Stimulated activated CD8-positive, alpha-beta memory T cell treated with anti-CD3 and anti-CD28 coated beads, Interleukin-4, amount 100 ng/mL, for 1 hour (primary cell): ENCODE measurements at places on chromosomes 5 and 9.

DNA sequence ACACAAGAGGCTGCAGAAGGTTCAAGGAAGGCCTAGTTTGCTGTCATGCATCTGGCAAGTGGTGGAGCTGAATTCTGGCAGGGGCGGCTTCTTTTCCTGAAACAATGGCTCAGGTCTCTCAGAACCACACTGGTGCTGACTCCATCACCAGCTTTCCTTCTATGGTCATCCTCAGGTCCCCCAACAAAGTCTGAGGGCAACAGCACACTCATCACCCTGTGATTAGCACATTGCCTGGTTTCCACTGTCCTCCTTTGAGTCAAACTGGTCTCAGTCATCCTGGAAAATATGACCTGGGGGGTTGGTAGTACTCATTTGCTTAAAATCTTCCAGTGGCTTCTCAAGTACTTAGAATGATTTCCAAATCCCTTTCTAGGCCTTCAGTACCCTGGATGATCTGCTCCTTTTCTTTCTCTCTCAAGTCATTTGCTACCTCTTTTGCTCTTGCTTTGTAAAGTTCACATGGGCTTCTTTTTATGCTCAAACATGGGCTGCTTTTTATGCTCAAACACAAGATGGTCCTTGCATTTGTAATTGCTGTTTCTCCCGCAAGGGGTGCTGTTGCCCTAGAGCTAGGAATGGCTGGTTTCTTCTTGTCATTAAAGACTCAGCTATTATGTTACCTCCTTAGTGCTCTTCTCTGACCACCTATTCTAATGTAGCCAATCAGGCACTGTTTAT is 144.9 kb downstream of the ALDH1A1 start:
- no peak for DNase-seq

DNA sequence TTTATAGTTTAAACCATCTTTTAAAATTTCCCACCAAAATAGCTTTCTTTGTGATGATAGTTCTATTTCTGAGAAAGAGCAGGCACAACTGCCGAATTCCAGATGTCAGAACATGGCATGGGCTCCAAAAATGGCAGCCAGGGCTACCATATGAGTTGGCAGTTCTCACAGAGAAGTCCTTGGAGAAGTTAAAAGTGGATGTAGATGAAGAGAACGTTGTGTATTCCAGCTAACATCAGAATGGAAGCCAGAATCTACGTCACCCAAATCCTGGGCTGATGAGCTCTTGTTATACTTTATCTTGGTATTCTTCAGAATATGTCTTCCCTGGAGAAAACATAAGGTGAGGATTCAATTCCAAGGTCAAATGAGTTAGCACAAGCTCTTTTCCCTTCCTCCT is 66.9 kb upstream of the BASP1 start:
- DNase-seq = no peak

DNA sequence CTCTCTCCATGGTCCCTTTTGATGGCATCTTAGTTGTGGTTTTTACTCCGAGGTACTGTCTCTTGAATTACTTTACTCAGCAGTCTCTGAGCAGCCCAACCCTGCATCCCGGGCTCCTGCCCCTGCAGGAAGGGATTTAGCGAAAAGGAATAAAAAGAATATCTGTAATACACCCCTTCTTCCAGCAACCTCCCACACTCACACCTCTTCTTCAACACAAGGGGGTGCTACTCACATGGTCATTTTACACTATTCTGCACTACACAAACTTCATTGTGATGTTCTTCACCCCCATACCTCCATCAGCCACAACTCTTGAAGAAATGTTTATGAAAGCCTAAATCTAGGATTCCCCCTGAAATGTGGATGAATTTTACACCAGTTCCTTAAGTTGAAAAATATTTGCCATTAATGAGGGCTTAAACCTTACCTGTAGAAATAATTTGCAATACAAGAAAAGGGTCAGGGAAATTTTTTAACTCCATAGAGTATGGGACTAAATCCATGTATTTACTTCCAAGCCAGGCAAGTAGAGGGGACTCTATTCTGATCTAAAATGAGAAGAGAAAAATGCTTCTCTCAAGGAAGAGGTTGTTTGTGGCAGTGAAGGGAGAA is 26.0 kb downstream of the TPD52L3 start:
- DNase-seq = peak; percentile 2

- no peak for DNase-seq
Observed at GRCh38 chr9:76453785-76454184, 5.2 kb upstream of the GCNT1 start.

GRCh38 chr9:87502391-87503221 is 4.9 kb downstream of the DAPK1 start:
- no peak for DNase-seq

DNA sequence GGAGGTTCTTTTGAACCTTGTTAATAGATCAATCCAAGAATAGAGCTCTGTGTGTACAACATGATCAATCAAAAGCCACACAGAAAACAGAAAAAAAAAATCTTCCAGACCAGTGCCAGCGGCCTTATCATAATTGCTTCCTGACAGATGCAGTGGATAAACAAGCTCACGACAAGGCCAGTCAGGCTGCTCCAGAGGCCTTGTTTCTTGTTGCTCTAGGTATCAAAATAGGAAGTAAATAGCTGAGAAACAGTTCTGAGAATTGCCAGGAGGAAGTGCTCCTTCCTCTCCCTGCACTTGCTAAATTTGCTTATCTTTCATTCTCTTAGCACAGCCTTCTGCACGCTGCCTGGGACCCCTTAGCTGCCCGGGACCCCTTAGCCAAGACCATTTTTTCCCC is 199.0 kb upstream of the TARS1 start:
- no peak for DNase-seq

DNA sequence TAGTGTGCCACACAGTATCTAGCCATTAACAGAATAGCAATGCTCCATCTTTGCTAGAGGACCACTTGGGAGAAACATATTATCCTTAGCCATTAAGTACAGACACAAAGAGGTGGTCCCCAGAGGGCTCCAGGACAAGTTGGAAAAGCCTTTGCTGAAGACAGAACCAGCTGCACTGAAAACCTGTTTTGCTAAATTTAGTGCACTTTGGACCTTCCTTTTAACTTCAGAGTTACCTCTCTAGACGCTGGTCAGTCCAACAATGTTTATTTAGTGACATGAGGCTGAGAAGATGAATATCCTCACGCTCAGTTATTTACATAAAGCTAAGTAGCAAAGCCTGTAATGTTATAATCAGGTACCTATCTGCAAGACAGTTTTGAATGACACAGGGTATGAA is 265.0 kb upstream of the ZNF608 start:
- no peak for DNase-seq

DNA sequence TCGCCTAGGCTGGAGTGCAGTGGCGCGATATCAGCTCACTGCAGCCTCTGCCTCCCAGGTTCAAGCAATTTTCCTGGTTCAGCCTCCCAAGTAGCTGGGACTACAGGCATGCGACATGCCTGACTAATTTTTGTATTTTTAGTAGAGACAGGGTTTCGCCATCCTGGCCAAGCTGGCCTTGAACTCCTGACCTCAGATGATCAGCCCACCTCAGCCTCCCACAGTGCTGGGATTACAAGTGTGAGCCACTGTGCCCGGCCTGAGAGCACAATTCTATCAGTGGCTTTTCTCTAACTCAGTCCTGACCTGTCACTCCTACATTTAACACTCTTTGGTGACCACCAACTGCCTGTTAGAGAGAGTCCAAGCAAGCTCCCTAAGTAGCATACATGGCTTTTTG is 82.7 kb upstream of the SPOCK1 start:
- DNase-seq = no peak

GRCh38 chr5:66307647-66308241 is 163.6 kb downstream of the SREK1 start:
- DNase-seq = no peak

GRCh38 chr5:93328833-93329232 is 252.2 kb downstream of the NR2F1-AS1 start:
- DNase-seq = no peak

- DNase-seq = no peak
Observed at GRCh38 chr5:643351-643801, 31.2 kb downstream of the CEP72 start.

GRCh38 chr9:109880276-109881169 is 100.5 kb downstream of the PALM2AKAP2 start:
- no peak for DNase-seq

DNA sequence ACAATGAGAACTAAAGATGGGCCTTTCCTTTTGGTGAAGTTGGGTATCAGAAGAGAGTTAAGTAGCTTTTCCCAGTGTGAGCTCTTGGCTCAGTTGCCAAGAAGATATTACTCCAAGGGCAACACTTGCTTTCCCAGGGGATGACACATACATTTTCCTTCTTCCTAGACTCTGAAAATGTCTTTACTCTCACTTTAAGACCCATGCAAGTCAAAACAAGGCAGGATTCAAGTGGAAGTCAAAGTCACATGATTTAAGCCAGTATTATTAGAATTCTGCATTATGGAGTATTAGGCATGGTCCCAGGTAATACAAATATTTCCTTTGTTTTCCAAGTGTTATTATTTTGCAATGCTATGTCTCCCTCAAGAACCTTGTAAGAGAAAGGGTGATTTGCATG is 175.1 kb downstream of the PPP2R2B start:
- DNase-seq = no peak

DNA sequence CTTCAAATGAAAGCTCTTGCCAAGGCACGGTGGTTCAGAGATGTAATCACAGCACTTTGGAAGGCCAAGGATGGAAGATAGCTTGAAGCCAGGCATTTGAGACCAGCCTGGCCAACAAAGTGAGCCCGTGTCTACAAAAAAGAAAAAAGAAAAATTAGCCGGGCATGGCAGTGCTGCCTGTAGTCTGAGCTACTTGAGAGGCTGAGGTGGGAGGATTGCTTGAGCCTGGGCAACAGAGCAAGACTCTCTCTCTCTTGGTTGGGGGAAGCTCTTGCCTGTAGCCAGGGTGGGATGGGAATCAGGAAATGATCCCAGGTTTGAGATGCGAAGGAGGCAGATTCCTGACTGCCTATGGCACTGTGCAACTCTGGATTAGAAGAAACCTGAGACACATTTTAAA is 62.1 kb downstream of the IL6ST start:
- DNase-seq = no peak

GRCh38 chr5:177339107-177339638 is 12.3 kb downstream of the LMAN2 start:
- no peak for DNase-seq

- no peak for DNase-seq
Observed at GRCh38 chr9:114163517-114163951, 8.2 kb downstream of the COL27A1 start.

DNA sequence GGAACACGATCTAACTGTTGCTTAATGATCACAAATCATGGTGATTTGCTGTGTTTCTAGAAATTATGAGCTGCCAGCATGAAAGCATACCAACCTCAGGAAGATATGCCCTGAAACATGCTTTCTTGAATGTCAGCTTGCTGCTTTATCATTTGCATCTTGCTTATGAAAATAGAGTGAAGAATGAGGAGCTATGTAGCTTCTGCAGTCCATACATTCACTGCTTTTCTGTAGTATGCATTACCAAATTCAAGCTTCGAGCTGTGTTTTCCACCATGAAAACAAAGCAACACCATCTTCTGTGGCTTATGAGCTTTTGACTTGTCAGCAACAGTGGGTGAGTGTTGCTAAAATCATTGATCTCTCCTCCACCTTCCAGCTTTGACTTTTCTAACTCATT is 16.5 kb downstream of the F2RL2 start:
- DNase-seq = no peak

- peak; percentile 9 for DNase-seq
Observed at GRCh38 chr5:133552925-133553525, 59.3 kb downstream of the FSTL4 start.

- DNase-seq = no peak
Observed at GRCh38 chr9:69083321-69083720, 47.8 kb downstream of the FXN start.

DNA sequence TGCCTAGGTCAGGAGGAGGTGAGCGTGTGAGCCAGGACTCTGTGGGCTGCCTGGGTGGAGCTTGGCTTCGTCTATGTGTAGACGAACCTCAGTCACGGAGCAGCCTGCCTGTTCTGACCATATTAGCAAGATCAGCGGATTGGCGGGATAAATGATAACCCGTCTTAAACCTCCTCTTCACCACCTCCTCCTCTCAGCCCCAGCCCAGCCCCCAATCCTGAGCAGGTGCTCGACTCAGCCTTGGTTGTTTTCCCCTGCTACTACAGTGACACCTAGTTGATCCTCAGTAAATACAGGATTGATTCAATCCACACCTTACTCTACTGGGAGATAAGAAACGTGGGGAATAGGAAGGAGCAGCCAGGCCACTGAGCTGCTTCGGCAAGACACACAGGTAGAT is 286.1 kb downstream of the IRX2 start:
- DNase-seq = no peak

- DNase-seq = no peak
Observed at GRCh38 chr5:108579236-108579635, 168.5 kb upstream of the FER start.

GRCh38 chr5:31048282-31049270 is 144.9 kb upstream of the CDH6 start:
- DNase-seq = no peak

DNA sequence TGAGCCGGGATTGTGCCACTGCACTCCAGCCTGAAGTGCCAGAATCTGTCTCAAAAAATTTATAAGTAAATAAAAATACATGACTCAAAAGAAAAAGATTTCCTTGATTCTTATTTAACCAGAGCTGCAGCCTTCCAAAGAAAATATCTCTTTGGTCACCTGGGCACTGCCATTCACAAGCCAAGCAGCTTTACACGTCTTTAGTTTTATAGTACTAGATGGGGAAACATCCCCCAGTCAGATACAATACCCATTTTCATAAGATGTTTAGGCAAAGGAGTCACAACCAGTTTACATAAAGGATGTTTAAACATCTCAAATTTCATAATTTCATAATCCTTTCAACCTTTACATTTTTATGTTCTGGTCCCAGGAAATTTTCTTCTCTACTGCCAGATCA is 13.7 kb upstream of the OXCT1 start:
- no peak for DNase-seq

- DNase-seq = no peak
Observed at GRCh38 chr5:42982107-42982622, 58.0 kb downstream of the ANXA2R start.

DNA sequence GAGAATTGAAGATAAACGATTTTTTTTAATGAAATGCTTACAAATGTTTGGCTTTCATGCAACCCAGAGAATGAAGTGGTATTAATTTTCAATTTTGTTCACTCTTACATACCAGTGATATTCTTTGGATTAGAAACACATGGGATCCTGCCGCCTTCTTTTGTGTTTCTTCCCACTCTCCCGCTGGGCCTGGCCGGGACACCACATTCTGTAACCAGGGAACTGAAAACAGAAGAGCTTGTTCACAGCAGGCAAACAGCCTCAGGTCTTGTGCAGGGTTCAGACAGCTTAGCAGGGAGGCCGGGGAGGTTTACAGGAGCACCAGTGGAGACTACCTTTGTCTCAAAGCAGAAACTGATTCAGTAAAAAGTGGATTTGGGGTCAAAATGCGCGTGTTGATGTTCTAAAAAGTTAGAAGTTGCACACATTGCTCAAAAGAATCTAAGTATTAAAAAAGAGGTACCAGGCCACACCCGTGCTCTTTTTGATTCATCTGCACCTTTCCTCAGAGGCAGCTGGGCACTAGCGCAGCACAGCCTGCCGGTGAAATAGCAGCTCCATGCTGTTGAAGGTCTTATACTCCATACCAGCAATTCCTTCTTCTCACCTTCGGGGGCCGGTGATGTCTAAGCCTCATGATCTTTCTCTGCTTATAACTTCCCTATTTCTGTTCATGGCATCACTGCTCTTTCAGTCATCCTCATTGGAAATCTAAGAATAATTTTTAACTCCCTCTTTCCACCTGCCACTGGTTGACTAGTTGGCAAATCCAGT is 67.1 kb downstream of the GRAMD2B start:
- no peak for DNase-seq
